ENCODE measurements at places on chromosomes 4 and X.

DNA sequence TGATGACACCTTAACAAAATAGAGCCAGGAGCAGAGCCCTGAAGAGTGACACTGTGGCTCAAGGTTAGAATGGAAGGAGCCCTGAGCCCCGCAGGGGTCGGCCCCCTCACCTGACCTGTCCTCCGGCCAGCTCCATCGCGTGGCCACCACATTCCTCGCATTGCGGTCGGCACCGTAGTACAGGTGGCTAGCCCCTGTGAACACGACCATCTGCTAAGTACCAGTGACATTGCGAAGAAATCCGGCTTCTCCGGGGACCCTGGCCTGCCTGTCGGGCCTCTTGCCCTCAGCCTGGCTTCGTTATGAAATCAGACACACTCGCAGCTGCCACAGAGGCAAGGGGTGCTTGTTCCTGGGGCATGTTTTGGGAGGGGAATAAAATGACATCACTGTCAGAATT is 179.0 kb downstream of the AFAP1 start:
- DNase-seq = no peak

- DNase-seq = no peak
These were observed 263.5 kb downstream of the MAPK10 start for GRCh38 chr4:86096373-86096772.

GRCh38 chrX:18799911-18800310 is 92.5 kb downstream of the PPEF1 start:
- no peak for DNase-seq

GRCh38 chrX:125846271-125846670 is 319.8 kb downstream of the DCAF12L2 start:
- DNase-seq = no peak

GRCh38 chr4:99679204-99679603 is 21.6 kb upstream of the C4orf54 start:
- DNase-seq = no peak
